Fibroblast of skin of scalp (primary cell): ENCODE measurements at places on chromosomes 2 and 18.

DNA sequence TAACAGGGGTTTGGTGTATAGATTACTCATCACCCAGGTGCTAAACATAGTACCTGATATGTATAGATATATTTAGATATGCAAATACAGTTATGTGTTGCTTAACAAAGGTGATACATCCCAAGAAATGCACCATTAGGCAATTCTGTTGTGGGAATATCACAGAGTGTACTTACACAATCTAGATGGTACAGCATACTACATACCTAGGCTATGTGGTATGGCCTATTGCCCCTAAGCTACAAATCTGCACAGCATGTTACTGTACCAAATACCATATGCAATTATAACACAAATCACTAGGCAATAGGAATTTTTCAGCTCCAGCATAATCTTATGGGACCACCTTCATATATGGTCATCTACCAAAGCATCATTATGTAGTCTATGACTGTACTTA is 43.5 kb upstream of the NPAS2 start:
- DNase-seq, result no peak

DNA sequence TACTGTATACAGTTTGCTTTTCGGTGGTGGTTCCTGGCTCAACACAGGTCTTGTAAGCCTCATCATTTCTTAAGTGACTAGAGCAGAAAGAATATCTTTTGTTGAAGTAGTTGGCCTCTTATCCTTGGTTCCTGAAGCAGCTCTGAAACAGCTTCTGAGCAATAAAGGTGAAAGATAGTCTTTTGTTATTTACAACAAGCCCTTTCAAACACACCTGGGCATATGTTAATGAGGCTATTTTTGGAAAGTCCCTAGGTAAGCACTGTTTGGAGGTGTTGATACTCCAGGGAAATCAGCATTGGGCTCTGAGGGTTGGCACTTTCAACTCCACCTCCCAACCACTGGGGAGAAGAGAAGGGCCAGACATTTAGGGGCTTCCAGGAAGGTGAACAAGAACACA is 211.0 kb downstream of the MCFD2 start:
- no peak for DNase-seq

DNA sequence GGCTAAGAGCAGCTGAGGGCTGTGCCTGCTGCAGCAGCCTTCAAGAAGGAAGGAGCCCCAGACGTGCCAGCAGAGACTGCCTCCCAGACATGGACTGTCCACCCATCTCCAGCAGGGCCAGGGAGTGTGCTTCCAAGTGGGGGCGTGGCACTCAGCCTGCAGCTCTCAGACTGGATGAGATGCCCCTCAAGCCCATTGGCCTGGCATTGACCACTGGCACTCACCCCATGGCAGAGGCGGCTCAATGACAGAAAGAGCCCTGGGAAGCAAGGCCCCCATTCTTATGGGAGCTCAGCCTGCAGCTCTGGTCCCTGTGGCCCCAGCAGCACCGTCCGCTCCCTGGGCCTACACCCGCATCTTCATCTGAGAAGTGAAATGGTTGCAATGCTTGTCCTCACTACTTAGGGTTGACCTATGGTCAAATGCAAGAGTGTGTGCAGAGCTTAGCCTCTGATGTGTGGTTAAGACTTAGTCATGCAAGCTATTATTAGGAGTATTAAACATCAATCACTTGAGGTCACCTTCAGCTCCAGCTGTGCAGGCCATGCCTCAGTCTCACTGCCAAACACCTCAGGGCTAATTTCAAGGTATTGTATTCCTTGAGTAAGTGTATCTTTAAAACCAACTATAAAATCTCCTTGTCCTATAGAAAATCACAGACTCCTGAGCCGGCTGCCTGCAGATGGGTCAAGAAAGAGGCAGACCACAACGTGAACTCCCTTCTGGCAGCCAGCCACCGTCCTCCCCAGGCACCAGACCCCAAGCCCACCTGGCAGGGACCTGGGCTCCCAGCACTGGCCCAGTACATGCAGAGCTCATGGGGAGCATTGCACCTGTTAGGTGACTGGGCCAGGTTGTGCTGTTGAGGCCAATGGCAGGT is 194.8 kb downstream of the NDUFA10 start:
- DNase-seq, result no peak

DNA sequence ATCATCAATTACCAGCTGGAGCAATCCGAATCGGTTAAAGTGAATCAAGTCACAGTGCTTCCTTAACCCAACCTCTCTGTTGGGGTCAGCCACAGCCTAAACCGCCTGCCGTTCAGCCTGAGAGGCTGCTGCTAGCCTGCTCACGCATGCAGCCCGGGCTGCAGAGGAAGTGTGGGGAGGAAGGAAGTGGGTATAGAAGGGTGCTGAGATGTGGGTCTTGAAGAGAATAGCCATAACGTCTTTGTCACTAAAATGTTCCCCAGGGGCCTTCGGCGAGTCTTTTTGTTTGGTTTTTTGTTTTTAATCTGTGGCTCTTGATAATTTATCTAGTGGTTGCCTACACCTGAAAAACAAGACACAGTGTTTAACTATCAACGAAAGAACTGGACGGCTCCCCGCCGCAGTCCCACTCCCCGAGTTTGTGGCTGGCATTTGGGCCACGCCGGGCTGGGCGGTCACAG is 496 bp upstream of the ITGA4 start:
- DNase-seq, result peak; percentile 30

DNA sequence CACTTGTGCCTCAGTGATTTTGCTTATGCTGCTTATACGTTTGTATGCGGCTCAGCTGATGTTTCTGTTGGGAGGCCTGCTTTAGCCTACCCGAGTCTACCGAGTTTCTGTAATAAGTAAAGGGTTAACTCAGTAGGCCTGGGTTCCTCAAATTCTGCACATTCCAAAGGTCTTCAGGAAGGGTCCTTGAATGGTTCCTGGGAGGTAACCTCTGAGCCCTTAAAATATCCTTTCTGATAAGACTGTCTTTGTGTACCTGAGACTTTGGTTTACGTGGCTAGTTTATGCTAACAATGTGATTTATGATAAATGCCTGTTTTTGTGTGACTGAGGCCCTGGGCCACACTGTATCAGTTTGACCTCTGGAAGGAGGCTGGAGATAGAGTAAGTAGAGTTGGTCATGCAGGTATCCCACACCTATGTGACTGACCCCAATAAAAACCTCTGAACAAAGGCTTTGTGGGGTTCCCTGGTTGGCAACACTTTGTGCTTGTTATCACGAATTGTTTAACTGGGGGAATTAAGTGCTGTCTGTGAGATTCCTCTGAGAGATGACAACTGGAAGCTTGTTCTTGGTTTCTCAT is 18.9 kb upstream of the PNPT1 start:
- DNase-seq, result no peak

DNA sequence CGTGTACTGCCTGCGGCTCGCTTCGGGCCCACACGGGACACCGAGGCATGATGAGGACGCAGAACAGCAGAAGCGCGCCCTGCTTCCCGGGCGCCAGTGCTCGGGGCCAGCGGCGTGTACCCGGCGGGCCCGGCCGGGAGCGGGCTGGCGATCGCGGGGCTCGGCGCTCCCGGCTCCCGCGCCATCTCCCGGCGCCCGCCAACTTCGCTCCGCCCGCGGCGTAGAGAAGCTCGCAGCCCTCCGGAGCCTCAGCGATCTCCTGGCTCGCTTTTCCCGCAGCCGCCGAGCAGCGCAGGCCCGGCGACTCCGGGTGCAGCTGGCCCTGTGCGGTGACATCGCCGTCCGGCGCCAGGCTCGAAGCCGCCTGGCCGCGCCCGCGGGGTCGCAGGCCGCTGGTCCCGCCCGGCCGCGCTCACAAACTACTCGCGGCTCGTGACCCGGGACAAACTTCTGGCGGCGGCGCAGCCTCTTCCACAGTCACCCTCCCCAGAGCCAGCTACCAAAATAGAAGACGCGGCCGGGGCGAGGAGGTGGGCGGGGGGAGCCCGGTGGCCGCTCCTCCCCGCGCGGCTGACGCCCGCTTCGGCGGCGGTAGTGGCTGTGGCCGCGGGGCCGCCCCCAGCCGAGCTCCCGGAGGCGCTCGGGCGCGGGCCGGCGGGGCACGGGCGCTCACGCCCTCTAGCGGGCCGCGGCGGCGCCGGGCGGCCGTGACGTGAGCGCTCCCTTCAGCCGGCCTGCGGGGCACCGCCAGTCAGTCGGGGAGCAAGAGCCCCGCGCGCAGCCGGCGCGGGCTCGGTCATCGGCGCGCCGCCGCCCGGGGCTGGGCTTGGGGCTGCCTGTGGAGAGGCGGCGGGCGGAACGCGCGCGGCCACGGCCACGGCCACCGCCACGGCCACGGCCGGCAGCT is at the start of gene PTPRM:
PTPRM (plus strand) TSS at position 750 of the 907 bp plus-strand sequence. CDS start 503 bp downstream, outside the sequence.
- peak; percentile 91 for DNase-seq

- no peak for DNase-seq
These were observed 50.7 kb downstream of the EIPR1 start for GRCh38 chr2:3326871-3327270.

DNA sequence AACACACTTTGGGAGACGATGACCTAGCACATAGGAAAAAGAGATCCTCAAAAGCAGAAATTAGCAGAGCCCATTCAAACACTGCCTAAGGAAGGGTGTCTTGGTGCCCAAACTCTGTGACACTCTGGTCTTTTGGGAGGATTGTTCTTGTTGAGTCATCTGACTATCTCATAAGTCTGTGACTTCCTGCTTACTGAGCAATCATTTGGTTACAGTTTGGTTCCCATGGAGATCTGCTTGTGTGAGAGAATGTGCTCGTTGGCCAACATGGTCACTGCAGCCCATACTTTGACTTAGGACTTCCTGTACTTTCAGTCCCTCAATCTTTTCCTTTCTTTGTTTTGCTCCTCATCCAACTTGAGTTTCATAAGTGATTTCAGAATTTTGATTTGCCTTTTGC is 602.9 kb downstream of the NYAP2 start:
- peak; percentile 78 for DNase-seq

- no peak for DNase-seq
These were observed 3.6 kb downstream of the SRD5A2 start for GRCh38 chr2:31577143-31577542.

DNA sequence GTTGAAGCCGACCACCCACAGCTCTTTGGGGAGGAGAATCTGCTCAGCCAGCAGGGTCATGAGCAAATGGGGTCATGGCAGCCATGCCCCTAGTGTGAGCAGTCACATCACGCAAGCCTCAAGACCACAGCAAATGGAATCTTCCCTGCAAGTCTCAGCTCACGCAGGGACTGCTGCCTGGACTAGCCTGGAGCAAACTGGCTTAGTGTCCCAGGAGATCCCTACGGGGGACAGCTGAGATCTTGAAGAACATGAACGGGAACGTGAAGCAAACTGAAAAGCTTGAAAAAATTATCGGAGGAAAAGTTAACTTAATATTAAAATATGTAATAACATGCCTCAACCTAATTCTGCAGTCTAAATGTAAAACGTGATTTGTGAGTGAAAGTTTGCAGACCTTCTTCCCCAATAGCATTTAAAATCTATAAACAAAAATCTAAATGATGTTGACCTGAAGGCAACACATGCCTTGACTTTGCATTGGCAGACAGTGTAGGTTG is 118.4 kb downstream of the FAM124B start:
- DNase-seq, result no peak

GRCh38 chr2:122191331-122191730 is 435.9 kb downstream of the TSN start:
- peak; percentile 30 for DNase-seq

GRCh38 chr2:149225446-149225845 is 104.9 kb upstream of the LYPD6 start:
- no peak for DNase-seq

GRCh38 chr2:70516596-70516995 is 37.0 kb downstream of the TGFA start:
- DNase-seq, result peak; percentile 43

- peak; percentile 4 for DNase-seq
These were observed 215.6 kb upstream of the MAP2 start for GRCh38 chr2:209208211-209208610.

GRCh38 chr2:95320986-95321767 is 24.0 kb downstream of the KCNIP3 start:
- peak; percentile 77 for DNase-seq

- peak; percentile 13 for DNase-seq
These were observed 33.0 kb upstream of the CCDC195 start for GRCh38 chr2:224749136-224749535.

GRCh38 chr2:159196393-159196925 is 90.0 kb downstream of the WDSUB1 start:
- DNase-seq, result no peak

DNA sequence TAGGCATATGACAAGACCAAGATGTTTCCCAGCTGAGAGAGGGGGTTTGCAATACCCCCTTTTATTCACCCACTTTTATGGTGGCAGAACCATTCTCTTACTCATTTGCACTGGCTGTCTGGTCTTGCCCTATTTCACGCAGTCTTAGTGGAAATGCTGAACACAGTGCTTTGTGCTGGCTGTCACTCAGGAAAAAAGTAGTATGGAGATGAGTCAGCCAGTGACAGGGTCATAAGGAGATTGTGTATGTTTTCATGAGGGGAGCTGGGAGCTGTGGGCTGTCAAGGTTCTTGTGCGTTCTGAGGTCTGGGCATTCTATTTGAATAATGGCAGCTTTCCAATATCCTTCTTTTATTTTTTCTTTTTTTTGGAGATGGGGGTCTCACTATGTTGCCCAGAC is 10.9 kb upstream of the CNRIP1 start:
- DNase-seq, result peak; percentile 36

DNA sequence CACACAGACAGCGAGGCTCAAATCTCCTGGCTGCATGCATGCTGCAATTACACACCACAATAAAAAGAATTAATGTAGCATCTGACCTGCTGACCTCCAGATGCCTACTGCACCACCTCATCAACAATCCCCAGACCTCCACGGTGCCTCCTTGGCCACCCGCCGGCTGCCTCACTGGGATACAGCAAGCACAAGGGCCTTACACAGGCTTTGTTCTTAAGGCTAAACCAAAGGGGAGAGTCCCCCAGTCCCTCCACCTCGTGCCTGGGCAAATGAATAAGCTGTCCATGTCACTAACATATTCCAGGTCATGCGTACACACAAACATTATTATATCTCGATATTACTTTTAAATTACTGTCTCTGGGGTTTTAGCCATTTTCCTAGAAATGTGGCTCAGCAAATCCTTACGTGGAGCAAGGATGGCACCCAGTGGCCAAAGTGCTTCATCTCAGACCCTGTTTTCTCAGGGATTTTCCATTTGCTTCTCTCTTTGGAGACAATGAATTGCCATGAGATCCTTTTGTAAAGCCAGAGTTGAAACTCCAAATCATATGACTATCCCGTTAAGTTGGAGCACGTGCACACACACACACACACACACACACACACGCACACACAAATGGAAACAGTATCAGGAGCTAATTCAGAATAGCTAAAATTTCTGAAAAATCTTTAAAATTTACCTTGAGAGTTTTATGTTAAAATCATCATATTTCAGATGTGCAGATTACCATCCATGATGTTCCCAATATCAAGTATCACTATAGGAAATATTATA is 313.8 kb downstream of the PDE11A start:
- peak; percentile 62 for DNase-seq

GRCh38 chr18:12460874-12461273 is 53.1 kb downstream of the PRELID3A start:
- no peak for DNase-seq

GRCh38 chr18:6406075-6406909 is 8.4 kb downstream of the L3MBTL4 start:
- peak; percentile 61 for DNase-seq

- DNase-seq, result peak; percentile 44
These were observed 310.4 kb upstream of the SYT4 start for GRCh38 chr18:43587538-43588153.
